ENCODE measurements at places on chromosomes 6 and 20.

GRCh38 chr6:24795106-24795505 lies 3.6 kb downstream of the ARMH2 start:
- DNase-seq: no peak

DNA sequence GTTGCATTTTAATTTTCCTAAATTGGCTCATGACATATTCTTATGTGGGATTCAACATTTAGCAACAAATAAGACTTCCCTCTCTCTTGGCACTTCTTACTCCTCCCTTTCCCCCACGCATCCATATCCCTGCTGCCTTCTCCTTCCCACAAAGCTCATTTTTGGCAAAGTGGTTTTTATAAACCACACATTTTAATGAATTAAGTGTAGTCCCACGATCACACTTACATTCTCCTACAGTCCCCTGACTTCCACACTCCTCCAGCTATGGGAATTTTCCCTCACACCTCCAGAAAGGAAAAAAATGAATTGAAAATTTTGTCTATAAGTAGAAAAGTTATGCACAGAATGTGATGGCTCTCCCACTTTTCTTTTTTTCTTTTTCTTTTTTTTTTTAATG lies 345.0 kb downstream of the CD83 start:
- no peak for DNase-seq

DNA sequence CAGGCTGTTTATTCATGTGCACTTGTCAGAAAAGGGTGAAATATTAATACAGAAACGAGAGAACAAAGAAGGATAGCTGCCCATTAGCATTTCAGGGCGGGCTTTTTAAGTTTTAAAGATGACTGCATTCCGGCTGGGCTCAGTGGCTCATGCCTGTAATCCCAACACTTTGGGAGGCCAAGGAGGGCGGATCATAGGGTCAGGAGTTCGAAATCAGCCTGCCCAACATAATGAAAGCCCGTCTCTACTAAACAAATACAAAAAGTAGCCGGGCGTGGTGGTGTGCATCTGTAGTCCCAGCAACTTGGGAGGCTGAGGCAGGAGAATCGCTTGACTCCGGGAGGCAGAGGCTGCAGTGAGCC lies 130.5 kb downstream of the HFE start:
- no peak for DNase-seq

- DNase-seq: no peak
These were observed 124.1 kb upstream of the IFNGR1 start for GRCh38 chr6:137343241-137343640.

DNA sequence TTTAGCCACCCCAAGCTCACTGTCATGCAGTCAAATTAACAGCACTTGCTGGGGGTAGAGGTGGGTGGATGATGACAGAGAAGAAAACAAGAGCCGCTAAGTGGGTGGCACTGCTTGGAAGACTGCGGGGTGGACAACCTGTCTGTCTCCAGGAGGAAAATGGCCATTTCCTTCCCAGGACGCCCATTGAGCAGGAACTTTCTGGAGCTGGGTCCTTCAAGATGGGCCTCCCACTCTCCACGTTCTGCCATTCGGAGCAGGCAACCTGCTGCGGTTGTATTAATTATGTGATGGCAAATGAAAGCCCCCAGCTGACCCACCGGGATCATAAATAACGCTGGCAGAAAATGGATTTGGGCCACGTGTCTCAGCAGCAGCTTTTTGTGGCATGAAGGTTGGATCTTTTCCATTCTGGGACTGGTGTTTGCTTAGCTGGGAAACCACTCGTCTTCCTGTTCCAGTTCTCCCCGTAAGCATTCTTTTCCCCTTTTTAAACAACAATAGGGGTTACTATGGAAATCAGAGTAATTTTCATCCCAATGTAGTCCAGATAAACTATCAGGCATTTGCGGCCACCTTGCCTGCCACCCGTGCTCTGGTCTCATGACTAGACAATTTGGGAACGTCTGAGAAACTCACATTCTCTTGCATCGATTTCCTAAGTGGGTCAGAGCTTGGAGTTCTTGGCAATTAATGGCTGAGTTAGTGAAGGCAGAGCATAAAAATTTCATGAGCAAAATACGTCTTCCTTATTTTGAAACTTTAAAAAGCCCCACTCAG lies 215.5 kb downstream of the ANKRD60 start:
- no peak for DNase-seq

- DNase-seq: no peak
These were observed 159.6 kb downstream of the TMEM200A start for GRCh38 chr6:130525408-130525807.

DNA sequence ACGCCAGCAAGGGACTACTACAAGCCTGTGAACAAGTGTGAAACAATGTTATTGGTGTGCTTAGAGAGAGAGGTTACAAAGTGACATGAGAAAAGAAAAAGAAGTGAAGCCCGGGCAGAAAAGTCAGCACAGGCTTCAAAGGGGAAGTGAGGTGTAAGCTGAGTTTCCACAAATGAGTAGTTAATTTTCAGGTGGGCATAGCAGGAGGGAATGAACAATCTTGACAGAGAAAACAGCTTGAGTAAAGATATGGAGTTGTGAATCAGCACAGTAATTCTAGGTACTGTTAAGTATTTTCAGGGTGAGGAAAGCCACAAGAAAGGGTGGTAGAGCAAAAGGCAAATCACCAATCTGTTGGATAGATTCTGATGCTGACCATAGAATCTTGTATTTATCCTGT lies 4.3 kb downstream of the KCNQ5 start:
- no peak for DNase-seq

GRCh38 chr20:41068806-41069205 lies 40.2 kb downstream of the TOP1 start:
- DNase-seq: no peak

GRCh38 chr6:161393839-161394364 lies 120.0 kb upstream of the AGPAT4 start:
- DNase-seq: no peak

DNA sequence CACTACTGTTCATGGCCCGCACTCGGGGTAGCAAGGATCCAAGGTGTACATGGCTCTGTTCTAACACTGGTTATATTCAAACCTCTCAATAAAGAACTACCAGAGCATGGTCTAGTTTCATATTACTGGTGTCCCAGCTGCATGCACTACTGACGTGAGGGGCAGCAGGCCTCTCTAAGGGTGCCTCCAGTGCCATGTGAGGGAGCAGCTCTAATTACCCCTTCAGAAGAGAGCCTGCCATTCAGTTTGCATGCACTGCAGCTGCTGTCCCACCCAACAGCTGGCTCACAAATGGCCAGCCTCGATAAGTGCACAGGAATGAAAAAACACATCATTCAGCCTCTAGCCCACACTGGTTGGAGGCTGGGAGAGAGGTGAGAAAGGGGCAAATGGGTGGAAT lies 85.2 kb downstream of the SMLR1 start:
- no peak for DNase-seq
